Bone marrow (tissue), 2 donors: ENCODE measurements at places on chromosomes 5 and 9.

DNA sequence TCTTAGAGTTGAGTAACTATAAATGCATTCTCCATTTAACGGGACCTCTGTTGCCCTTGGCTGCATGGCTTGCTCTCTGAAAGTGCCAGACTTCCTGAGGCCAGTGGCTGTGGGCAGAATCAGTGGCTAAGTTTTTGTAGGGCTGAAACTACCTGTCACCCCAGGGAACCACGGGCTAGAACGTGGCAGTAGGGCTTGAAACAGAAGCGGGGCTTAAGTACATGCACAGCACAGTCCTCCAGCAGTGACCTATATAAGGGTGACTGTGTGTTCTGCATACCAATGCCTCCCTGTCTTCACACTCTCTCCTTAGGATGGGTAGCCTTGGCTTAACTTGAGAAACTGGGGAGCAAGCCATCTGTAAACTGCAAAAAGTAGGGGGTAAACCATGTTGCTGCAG, 43.6 kb upstream of the LRRTM2 start:
- no peak for DNase-seq

DNA sequence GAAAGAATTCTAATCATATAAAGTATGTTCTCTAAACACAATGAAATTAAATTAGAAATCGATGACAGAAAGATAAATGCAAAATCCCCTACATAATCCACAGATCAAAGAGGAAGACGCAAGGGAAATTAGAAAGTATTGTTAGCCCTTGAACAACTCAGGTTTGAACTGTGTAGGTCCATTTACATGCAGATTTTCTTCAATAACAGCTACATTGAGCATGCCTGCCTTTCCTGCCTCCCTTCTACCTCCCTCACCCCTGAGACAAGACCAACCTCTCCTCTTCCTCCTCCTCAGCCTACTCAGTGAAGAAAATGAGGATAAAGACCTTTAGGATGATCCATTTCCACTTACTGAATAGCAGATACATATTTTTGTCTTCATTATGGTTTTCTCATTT, 75.2 kb downstream of the PLPP1 start:
- DNase-seq: no peak

DNA sequence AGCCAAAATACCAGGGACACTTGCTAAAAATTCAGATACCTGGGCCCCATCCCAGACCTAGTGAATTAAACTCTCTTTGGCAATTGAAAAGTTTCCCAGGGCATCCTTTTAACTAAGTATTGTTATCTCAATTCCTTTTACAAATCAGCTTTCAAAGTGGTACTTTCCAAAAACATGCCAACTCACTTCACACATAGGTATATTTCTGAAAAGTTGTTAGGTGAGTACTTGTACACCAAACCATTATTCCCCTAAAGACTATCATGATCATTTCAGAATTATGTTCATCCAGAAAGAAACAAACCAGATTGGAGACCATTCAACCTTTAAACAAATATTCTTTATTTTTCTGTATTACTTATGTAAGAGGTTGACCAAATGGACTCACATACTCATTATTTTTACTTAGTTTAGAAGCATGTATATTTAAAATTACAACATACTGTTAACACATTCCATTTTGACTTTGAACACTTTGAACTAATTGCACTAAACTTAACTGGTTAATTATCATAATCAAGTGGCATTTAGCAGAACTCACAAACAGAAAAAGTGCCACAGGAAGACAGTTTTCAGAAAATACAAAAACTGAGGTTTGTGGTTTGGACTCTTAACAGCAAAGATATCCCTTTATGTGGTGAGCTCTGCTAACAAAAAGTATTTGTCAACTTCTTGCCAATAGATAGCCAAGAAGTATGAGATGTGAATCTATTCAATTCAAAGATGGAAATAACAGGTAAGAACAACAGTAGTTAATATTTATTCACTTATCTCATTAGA, 40.7 kb downstream of the KIAA0825 start:
- DNase-seq: no peak

DNA sequence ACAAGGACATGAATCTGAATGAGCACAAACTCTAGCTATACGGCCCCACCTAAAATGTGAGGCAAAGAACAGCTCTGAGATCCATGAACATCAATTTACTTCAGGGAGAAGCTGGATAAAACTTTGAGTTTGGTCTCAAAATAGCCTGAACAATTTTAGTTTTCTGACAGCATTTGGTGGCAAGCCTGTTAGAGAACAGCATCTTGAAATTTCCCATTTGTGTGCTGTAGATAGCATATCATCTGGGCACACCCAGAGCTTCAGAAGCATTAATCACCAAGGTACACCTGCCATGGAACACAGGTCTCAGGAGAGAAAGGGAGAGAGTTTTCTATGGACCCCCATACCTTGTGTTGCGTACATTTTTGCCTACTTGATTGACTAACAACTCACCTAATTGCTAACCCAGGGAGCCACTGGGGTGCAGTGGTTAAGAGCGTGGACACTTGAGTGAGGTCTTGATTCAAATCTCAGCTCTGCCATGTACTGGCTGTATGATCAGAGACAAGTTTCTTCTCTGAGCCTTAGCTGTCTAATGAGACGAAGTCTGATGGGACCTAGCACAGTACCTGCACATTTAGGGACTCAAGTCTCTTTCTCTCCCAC, 264.9 kb downstream of the PIK3R1 start:
- no peak for DNase-seq

GRCh38 chr9:83065233-83065632, 2.3 kb upstream of the RASEF start:
- no peak for DNase-seq

- DNase-seq: no peak
Measured at GRCh38 chr5:121377461-121377860, 474.2 kb upstream of the FTMT start.

DNA sequence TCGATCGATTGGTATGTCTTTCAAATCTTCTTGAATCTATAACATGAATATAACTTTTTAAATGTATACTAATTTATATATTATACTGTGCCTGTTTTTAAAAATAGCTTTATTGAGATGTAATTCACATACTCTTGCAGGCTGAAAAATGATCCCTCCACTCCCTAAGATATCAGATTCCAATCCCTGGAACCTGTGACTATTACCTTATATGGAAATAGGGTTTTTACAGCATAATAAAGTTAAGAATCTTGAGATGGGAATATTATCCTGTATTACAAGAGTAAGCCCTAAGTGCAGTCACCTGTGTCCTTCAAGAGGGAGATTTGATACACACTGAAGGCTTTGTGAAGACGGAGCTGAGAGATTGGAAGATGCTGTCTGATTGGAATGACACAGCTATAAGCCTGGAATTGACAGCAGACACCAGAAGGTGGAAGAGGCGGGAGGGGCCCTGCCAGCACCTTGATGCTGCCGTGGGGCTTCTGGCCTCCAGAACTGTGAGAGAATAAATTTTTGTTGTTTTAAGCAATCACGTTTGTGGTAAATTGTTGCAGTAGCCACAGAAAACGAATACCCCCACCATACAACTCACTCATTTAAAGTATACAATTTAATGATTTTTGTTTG, 161.3 kb downstream of the RMI1 start:
- DNase-seq: no peak

DNA sequence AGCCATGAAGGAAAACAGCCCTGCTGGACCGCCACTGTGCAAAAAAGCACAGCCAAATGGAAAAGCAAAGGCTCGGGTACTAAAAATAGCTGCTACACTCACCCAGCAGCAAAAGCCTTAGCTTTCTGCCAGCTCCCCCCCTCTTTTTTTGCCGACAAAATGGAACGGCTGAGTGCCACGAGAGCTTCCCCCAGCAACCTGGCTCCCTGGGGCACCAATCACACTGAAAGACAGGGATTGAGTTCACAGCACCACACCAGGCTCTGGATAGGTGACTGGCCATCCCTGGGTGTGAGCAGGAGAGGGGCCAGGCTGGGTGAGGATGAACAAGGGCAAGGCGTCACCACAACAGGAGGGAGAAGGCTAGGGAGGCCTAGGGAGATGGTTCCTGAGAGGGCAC, 66.7 kb downstream of the SIL1 start:
- DNase-seq: no peak

- DNase-seq: no peak
Measured at GRCh38 chr5:947626-948471, 55.2 kb downstream of the TRIP13 start.

DNA sequence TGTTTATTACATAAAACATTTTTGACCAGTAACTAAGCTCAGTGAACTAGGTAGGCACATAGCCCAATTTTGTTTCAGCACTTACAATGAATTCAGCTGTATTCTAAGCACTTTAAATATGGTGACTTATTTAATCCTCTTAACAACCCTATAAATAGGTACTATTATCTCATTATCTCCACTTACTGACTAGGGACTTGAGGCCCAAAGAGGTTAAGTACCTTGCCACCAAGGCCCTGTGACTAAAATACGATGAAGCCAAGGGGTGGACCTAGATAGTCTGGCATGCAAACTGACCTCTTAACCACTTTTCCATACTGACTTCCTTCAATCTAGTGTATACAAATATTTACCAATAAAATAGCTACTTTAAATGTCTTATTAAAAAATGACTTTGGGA, 266.4 kb downstream of the ZNF608 start:
- no peak for DNase-seq

- DNase-seq: no peak
Measured at GRCh38 chr9:6184749-6185645, 30.6 kb upstream of the IL33 start.

DNA sequence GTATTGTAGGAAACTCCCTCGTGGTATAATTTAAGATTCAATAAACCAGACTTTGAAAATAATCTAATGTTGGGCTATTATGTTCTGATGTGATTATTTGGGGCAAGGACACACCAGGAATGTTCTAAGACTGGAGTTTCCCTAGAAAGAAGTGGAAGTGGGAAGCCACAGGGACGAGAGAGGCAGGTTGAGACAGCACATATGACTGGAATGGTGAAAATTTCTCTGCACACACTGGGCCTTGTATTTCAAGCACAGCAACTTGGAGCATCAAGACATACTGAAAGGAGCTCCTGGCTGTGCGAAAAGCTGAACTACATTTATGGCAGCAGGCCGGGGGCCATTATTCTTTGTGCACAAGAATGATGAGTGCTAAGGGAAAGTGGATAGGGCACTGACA, 98.2 kb downstream of the CETN3 start:
- no peak for DNase-seq
